ENCODE measurements at places on chromosomes 1 and 21. TPM values are rescaled to one million over a fixed set of nuclear protein-coding genes. Genes with fewer than 3 reads are reported as not detected.

Gene SLAMF8
- total RNA-seq = not detected

Gene PRAMEF7
- not detected for total RNA-seq

Gene ACOT11
- 0.41 TPM for total RNA-seq

Gene ZNF683
- not detected for total RNA-seq

Gene HSPB7
- total RNA-seq = 160 TPM

Gene MEX3A
- 12.7 TPM for total RNA-seq

Gene ZMYND12
- not detected for total RNA-seq

DNA sequence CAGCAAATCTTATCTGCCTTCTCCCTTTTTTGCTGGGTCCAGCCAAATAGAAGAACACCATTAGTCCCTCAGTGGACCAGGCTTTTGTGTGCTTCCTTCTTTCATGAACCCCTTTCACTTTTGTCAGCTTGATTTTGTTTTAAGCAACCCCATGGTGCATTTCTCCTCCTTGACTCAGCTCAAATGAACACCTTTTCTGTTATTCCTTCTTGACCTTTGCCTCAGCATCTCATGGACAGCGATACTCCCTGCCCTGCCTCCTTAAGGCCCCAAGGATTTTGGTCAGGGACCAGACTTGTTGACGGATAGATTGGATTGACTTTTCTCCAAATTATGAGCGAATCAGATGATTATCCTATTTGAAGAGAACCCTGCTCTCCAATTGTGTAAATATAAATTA, 356.6 kb upstream of the USP24 start:
- H3K27ac ChIP-seq = no peak overlapping the region
- no peaks in the 10 kb centered on the region for H3K27me3 ChIP-seq
- DNase-seq = no peak
- H3K36me3 ChIP-seq = no peaks in the 10 kb centered on the region
- H3K4me1 ChIP-seq = peaks cover 20% of the 10 kb centered on the region
- no peak overlapping the region for H3K4me3 ChIP-seq

GRCh38 chr21:37364722-37365121, 1.9 kb upstream of the DYRK1A start:
- peaks cover 23% of the 10 kb centered on the region for H3K4me1 ChIP-seq
- H3K27me3 ChIP-seq = no peaks in the 10 kb centered on the region
- peak overlapping the region; percentile 96 for H3K27ac ChIP-seq
- H3K4me3 ChIP-seq = no peak overlapping the region
- no peak for DNase-seq

- H3K4me3 ChIP-seq = no peak overlapping the region
- H3K27ac ChIP-seq = no peak overlapping the region
- peaks cover 5% of the 10 kb centered on the region for H3K4me1 ChIP-seq
Observed at GRCh38 chr1:37662031-37662755, 27.5 kb upstream of the RSPO1 start.

DNA sequence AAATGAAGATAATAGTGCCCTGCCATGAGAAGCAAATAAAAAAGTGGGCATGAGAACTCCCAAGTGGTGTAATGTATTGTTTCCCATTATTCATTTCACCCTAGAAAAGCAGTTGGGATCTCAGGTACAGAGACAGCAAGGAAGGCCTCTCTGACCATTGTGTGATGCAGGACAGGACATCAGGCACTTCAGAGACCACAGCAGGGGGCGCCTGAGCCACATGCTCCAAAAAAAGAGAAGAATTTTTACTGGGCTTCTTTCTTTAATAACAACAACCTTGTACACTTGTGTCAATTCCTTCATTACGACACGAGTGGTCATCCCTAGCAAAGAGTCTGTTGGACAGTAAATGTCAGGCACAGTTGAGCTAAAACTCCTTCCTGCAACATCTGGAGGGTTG, 533.3 kb downstream of the OMA1 start:
- no peaks in the 10 kb centered on the region for H3K4me1 ChIP-seq
- no peaks in the 10 kb centered on the region for H3K36me3 ChIP-seq
- no peak for DNase-seq
- no peak overlapping the region for H3K4me3 ChIP-seq

GRCh38 chr1:238895911-238896310, 490.5 kb upstream of the CHRM3 start:
- H3K4me1 ChIP-seq = no peaks in the 10 kb centered on the region
- H3K4me3 ChIP-seq = no peak overlapping the region
- H3K27ac ChIP-seq = no peak overlapping the region
- no peaks in the 10 kb centered on the region for H3K36me3 ChIP-seq

- no peak overlapping the region for H3K4me3 ChIP-seq
- H3K27me3 ChIP-seq = no peaks in the 10 kb centered on the region
- peaks cover 39% of the 10 kb centered on the region for H3K4me1 ChIP-seq
- H3K36me3 ChIP-seq = no peaks in the 10 kb centered on the region
Observed at GRCh38 chr1:94110021-94110761, 10.8 kb downstream of the ABCA4 start.

GRCh38 chr1:35557118-35557610, at the start of gene KIAA0319L:
Gene KIAA0319L (minus strand): TSS chr1:35557403. CDS start chr1:35554491, 2,912 bp downstream.
- H3K27me3 ChIP-seq = no peaks in the 10 kb centered on the region
- H3K27ac ChIP-seq = peak within 1 kb of the TSS; percentile 90
- peak within 1 kb of the TSS; percentile 97 for H3K4me3 ChIP-seq
- H3K4me1 ChIP-seq = peaks cover 50% of the 10 kb centered on the region
- H3K36me3 ChIP-seq = peaks cover 7% of the 10 kb centered on the region

- no peak overlapping the region for H3K27ac ChIP-seq
- DNase-seq = no peak
- H3K4me3 ChIP-seq = no peak overlapping the region
- H3K36me3 ChIP-seq = peaks cover 3% of the 10 kb centered on the region
- H3K27me3 ChIP-seq = peaks cover 17% of the 10 kb centered on the region
- H3K4me1 ChIP-seq = no peaks in the 10 kb centered on the region
Observed at GRCh38 chr1:171357179-171357578, 43.2 kb downstream of the FMO4 start.

DNA sequence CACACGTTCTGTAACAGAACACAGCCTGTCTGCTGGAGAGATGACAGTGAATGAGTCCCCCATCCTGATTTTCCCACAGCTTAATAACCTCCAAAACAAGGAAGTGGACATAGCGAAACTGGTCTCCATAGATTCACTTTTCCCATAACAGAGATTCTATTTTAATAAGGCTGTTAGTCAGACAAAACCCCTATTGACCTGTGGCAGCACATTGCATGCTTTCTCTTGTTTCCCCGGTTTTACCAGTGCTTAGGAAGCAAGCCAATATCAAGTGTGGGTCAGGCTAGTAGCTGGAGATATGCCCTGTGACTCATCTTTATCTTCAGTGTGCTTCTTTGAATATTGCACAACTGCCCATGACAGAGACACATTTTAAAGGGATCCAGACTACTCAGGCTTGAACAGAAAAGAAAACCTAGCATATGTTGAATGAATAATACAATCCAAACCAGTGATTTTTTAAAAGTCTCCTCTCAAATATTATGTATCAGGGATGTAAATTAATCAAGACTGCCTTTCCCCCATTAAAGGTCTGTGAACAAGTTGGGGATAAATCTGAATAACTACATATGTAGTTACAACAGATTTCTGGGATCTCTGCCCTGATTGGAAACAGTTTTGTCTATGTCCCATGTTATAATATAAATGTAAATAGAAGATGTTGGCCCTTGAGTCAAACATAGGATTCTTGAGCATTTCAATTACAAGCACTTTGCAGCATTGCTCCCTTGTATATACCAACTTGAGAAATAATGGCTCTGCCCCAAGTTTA, 11.9 kb upstream of the CLDN8 start:
- H3K4me3 ChIP-seq = peak overlapping the region; percentile 0
- H3K27me3 ChIP-seq = no peaks in the 10 kb centered on the region
- H3K27ac ChIP-seq = peak overlapping the region; percentile 72
- no peak for DNase-seq
- H3K4me1 ChIP-seq = peaks cover 36% of the 10 kb centered on the region
- peaks cover 4% of the 10 kb centered on the region for H3K36me3 ChIP-seq

- no peak for DNase-seq
- no peak overlapping the region for H3K27ac ChIP-seq
- peaks cover 21% of the 10 kb centered on the region for H3K36me3 ChIP-seq
- H3K4me1 ChIP-seq = peaks cover 29% of the 10 kb centered on the region
Observed at GRCh38 chr21:33841561-33841960, 74.0 kb downstream of the ATP5PO start.

DNA sequence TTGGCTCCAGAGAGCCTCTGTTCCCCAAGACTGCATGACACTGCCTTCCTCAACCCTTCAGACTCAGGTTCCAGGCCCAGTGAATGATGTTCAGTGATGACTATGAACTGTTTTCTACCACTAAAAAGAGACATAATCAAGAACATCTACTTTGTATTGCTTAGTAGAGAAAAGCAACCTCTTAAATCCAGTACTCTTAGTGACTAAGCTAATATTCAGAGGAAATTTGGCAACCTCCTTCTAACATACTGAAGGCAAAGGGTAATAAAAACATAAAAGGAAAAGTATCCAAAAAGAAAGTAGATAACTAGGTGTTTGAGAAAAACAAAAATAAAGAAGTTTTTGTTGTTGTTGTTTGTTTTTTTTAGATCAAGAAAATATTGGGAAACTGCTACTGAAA, 153.3 kb upstream of the RUNX1 start:
- DNase-seq = no peak
- peaks cover 79% of the 10 kb centered on the region for H3K4me1 ChIP-seq
- H3K27ac ChIP-seq = peak overlapping the region; percentile 99
- no peak overlapping the region for H3K4me3 ChIP-seq

DNA sequence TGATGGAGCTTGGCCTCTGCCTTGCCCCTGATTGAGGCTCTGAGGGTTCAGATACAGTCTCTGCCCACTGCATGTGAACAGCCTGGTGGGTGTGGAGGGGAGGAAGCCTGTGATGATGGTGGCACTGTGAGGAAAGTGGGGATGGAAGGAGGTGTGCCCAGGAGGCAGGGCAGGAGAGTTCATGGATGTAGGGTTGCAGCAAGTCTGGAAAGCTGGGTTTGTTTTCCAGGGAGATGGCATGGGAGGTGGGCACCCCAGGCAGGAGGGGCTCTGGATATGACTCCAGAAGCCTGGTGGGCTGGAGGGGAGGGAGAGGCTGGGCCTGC, 63.2 kb downstream of the ADARB1 start:
- peak overlapping the region; percentile 82 for H3K27ac ChIP-seq
- H3K4me3 ChIP-seq = no peak overlapping the region
- peaks cover 3% of the 10 kb centered on the region for H3K36me3 ChIP-seq
- no peaks in the 10 kb centered on the region for H3K27me3 ChIP-seq

- H3K4me3 ChIP-seq = no peak overlapping the region
- H3K27me3 ChIP-seq = no peaks in the 10 kb centered on the region
- H3K27ac ChIP-seq = no peak overlapping the region
- peaks cover 11% of the 10 kb centered on the region for H3K4me1 ChIP-seq
- peaks cover 43% of the 10 kb centered on the region for H3K36me3 ChIP-seq
Observed at GRCh38 chr1:17416389-17416788, 23.1 kb downstream of the RCC2 start.

GRCh38 chr1:179599623-179600249, 8.1 kb downstream of the TDRD5 start:
- no peak overlapping the region for H3K27ac ChIP-seq
- no peaks in the 10 kb centered on the region for H3K4me1 ChIP-seq
- no peak for DNase-seq
- no peak overlapping the region for H3K4me3 ChIP-seq
- no peaks in the 10 kb centered on the region for H3K36me3 ChIP-seq
- peaks cover 29% of the 10 kb centered on the region for H3K27me3 ChIP-seq

DNA sequence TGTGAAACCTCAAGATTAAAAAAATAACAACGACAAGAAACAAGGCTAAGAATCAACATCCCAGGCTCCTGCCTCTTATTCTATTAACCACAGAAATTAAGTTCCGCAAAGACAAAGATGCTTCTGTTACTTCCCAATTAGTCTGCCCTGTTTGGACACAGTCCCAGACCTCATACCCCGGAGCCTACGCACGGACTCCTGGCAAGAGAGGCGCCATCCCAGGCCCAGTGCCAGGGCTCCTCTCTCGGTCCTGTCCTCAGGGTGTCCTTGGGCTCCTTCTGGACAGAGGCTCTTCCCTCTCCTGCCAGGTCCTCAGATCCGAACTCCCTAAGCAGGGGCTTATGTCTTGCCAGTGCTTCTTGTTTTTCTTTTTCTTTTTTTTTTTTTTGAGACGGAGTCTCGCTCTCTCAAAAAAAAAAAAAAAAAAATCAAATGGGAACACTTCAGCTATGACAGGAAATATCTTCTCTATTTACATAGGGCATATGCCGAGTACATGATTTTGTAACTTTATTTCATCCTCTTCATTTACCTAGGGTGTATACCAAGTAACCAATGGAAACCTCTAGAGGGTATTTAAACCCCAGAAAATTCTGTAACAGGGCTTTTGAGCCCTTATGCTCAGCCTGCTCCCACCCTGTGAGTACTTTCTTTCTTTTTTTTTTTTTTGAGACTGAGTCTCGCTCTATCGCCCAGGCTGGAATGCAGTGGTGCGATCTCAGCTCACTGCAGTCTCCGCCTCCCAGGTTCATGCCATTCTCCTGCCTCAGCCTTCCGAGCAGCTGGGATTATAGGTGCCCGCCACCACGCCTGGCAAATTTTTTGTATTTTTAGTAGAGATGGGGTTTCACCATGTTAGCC, 11.7 kb upstream of the ENO1 start:
- peak overlapping the region; percentile 98 for H3K27ac ChIP-seq
- H3K4me1 ChIP-seq = peaks cover 24% of the 10 kb centered on the region
- no peaks in the 10 kb centered on the region for H3K27me3 ChIP-seq
- no peak for DNase-seq
- no peaks in the 10 kb centered on the region for H3K36me3 ChIP-seq
- H3K4me3 ChIP-seq = peak overlapping the region; percentile 61

GRCh38 chr1:206551986-206552326, 44.6 kb downstream of the RASSF5 start:
- peaks cover 4% of the 10 kb centered on the region for H3K36me3 ChIP-seq
- peaks cover 10% of the 10 kb centered on the region for H3K4me1 ChIP-seq
- H3K27ac ChIP-seq = no peak overlapping the region
- no peak overlapping the region for H3K4me3 ChIP-seq
- DNase-seq = no peak

DNA sequence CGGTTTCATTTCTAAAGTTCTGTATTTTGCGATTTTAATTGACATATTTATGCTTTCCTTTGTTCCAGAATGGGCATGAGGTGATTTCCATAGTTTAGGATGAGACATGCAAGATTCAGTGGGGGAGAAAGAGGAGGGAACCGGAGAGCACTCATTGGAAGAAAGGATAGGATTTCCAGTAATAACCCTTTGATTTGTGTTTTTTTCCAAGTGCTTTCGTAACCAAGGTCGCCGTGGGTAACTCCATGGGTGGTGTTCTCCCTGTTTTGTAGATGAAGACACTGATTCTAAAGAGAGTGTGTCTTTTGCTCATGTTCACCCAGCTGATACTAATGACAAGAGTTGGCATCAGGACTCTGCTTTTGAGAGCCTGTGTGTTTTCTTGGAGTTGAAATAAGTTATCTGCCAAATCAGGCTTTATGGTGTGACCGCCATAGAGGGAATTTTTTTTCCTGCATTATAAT, 170.1 kb downstream of the DHRS3 start:
- H3K4me1 ChIP-seq = peaks cover 73% of the 10 kb centered on the region
- peaks cover 13% of the 10 kb centered on the region for H3K36me3 ChIP-seq
- H3K27me3 ChIP-seq = no peaks in the 10 kb centered on the region
- no peak for DNase-seq
- no peak overlapping the region for H3K4me3 ChIP-seq

DNA sequence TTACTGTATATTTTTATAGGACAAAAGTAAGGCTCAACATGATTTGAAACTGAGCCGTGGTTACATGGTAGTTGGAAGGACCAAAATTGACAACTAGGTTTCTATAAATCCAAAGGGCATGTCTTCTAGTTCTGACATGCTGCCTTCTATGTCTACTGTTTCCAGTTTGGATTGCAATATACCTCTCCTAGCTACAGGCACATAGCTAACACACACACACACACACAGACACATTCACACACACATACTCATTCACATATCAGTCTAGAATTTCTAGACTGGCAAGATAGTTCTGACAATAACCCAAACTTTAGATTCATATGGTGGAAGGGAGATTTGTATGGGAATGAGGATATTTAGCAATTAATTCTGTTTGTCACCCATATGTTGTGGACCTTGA, 544.8 kb upstream of the CAMK1G start:
- H3K27ac ChIP-seq = no peak overlapping the region
- no peaks in the 10 kb centered on the region for H3K36me3 ChIP-seq
- H3K27me3 ChIP-seq = no peaks in the 10 kb centered on the region
- no peak overlapping the region for H3K4me3 ChIP-seq
